ENCODE measurements at places on chromosomes 4 and X.
A peak's percentile ranks its signal among the peaks of the same experiment; 100 is the strongest.

DNA sequence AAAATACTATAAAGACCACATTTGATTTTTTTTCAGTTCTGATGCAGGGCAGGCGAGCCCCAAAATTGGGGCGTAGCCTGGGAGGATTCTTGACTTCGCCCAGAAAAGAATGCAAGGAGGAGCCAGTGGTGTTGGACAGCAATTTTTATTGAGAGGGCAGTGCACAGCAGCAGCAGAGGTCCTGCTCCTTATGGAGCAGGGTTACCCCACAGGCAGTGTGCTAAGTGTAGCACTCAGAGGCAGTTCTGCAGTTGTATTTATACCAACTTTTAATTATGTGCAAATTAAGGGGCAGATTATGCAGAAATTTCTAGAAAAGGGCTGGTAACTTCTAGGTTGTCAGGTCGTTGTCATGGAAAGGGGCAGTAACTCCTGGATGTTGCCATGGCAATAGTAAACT is 69.9 kb downstream of the GASK1B start:
- peak; percentile 9 for DNase-seq

GRCh38 chr4:139279760-139280620 is at the start of gene MGARP:
TSS of gene MGARP (minus strand) at chr4:139280225. CDS start at chr4:139280158, 67 bp downstream.
- peak; percentile 60 for DNase-seq

DNA sequence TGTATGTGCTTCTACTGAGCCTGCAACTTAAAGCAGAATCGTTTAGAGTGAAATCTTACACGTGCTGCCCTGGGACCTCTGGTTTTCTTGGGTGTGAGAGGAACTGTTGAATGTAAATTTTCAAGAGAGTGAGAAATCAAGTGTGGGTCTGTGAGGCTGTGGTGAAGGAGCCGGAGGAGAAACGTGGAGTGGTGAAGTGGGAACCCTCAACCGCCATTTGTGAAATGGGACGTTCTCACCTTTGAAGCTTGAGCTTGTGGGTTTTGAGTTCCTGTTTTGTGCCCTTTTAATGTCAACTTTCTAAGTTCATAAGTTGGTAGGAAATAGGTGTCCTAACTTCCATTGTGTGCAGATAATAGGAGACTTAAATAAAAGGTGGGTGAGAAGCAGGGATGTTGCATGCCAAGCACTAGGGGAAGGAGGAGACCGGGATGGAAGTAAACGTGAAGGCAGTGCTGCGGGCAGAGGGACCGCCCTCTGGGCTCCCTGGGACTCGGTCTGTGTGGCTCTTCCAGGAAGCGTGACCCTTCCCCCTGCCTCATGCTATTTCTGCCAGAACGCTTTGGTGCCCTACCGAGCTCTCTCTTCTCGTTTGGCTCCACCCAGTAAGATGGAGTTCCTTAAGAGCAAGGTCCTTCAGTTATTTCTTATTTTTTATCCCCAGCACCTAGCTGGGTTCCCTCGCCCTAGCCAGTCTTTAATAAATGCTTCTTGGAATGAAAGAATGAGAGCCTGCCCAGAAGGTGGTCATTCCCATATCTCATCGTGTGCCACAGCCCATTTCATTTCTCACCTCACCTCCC is 56.0 kb downstream of the TMEM131L start:
- DNase-seq, result no peak

DNA sequence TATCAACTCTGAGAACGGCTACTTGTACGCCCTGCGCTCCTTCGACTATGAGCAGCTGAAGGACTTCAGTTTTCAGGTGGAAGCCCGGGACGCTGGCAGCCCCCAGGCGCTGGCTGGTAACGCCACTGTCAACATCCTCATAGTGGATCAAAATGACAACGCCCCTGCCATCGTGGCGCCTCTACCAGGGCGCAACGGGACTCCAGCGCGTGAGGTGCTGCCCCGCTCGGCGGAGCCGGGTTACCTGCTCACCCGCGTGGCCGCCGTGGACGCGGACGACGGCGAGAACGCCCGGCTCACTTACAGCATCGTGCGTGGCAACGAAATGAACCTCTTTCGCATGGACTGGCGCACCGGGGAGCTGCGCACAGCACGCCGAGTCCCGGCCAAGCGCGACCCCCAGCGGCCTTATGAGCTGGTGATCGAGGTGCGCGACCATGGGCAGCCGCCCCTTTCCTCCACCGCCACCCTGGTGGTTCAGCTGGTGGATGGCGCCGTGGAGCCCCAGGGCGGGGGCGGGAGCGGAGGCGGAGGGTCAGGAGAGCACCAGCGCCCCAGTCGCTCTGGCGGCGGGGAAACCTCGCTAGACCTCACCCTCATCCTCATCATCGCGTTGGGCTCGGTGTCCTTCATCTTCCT is 2.7 kb downstream of the PCDH10 start:
- DNase-seq, result peak; percentile 4

DNA sequence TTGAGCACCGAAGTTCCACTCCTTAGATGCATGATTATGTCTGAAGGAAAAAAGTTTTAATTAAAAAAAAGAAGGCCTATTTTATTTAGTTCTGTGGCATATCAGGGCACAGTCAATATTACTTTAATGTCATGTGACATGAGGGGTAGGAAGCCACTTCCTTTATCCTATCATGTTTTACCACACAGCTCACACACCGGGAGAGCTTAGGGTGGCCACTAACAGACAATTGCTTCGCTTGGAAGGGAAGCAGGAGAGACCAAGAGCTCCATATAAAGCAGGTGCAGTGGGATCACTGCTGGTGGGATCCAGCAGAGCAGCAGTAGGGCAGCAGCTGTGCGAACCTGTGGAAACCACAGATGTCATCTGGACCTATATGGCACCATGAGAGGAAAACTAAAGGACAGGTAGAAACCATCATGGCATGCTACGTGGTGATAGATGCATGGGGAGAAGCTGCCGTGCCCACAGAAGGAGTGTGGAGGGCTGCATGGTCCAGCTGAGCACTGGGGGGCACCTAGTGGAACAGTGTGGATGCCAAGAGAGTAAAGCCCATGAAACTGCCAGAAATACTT is 52.0 kb downstream of the DTHD1 start:
- no peak for DNase-seq

GRCh38 chrX:12814420-12814819 is 23.2 kb downstream of the PRPS2 start:
- peak; percentile 43 for DNase-seq

GRCh38 chr4:170026253-170027021 is at the start of gene MFAP3L:
TSS of gene MFAP3L (minus strand) at chr4:170026395. CDS start at chr4:170005877, 20,518 bp downstream.
- peak; percentile 99 for DNase-seq

DNA sequence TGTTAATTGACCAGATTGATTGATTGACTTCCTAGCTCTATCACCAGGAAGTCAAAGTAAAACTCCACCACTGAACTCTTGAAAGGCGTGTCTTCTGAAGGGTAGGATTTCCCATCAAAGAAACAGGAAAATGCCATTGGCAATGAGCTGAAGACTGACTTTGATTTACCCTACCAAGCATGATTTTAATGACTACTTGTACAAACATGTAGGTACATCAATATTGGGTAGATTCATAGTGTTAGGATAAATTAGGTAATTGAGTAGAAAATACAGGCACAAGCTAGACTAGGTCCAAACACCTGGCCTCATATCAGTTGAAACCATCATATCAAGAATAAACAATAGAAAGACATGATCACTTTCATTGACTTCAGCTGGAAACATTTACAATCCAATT is 53.2 kb upstream of the ATXN3L start:
- no peak for DNase-seq

GRCh38 chrX:112440277-112440676 is 239.5 kb downstream of the LHFPL1 start:
- no peak for DNase-seq

DNA sequence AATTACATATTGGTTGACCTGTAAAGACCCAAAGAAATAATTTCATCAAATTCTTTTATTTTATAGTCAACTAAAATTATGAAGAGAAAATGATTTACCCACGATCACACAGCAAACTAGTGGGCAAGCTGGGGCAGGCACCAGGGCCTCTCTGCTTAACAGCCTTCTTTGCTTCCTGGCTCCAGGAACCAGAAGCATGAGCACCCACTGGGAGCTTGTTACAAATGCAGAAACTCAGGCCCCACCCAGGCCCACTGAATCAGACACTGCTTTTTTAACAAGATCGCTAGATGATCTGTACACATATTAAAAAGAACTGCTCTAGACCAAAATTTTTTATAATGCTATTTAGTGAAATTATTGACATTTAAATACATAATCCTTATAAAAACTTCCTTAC is 95.0 kb downstream of the GEMIN8 start:
- no peak for DNase-seq

GRCh38 chr4:174263445-174263736 is 20.1 kb downstream of the FBXO8 start:
- DNase-seq, result no peak

DNA sequence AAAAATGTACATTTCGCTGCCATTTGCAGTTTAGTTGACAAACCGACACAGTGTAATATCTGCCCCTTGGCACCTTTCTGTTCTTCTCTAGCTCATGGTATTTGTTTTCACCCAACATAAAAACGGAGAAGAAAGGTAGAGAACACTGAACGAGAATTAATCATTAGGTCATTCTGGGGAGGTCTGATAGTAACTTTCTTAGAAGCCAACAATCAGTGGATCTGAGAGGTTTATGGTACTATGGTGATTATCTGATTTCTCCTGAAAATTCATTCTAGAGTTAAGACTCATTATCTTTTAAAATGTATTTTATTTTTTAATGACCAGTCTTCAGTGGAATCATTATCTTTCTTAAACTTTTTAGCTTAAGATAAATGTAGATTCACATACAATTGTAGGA is 8.5 kb downstream of the RAPGEF2 start:
- no peak for DNase-seq

DNA sequence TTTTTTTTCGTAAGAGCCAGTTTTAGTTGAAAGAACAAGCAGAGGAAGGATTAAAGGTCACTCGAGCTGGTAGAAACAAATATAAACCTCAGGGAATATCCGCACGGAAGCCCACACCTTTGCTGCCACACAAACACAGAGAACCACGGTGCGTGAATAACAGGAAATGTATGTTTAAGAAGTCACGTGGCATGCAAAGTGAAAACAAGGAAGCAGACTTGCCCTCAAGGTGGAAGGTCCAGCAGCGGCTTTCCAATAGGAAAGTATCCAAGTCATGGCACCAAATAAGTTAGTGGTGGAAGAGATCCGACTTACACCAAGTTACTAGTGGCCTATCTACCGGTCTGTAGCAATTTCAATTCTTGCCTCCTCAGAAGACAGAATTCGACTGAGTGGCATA is 215.5 kb downstream of the HHIP start:
- no peak for DNase-seq

GRCh38 chrX:12994321-12994720 is 19.4 kb downstream of the TMSB4X start:
- no peak for DNase-seq

DNA sequence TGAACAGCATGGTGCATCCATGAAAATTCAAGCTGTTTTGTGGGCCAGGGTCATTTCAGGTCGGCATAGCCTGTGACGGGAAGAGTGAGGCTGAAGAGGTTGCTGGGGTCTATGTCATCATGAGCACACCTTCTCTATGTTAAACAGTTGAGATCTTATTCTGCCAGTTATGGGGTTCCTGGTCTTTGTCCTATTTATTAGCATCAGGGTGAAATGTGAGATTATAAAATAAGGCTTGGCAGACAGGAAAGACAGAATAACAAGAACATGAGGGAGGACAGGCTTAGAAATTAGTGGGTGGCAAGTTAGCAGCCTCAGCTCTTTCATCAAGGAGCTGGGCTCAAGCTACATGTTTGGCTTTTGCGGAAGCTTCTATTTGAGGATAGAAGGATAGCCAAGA is 51.7 kb upstream of the CLNK start:
- no peak for DNase-seq

DNA sequence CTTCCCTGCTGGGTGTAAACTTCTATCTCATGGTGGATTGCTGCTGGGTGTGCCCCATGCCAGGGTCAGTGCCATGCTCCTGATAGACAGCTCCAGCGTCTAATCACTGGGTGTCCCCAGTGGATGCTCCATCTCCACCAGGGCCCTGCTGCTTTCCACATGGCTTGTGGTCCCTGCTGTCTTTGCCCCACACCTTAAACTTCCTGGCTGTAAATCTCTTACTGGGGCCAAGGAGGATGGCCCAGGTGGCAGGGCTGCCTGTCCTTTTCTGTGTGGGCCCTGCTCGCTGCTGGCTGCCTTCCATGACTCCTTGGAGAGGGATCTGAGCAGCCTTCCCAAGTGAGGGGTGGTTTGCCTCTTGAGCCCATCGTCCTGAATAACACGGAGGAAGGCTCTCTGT is 51.8 kb downstream of the RGS12 start:
- no peak for DNase-seq

DNA sequence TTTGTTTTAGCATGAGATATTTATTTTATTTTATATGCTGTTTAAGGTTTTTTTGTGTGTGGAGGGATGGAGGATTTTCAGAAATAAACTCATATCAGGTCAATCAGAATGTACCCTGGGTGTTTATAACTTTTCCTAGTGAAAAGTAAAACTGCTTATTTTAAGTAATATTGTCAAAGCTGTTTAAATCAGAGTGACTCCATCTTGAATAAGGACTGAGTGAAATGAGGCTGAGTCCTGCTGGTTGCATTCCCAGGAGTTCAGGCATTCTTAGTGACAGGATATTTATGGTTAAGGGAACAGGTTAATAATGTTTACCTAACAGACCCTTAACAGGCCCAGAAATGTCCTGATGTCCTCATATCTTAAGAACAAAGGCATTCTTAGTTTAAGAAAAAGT is 1160.9 kb upstream of the PCDH7 start:
- no peak for DNase-seq

DNA sequence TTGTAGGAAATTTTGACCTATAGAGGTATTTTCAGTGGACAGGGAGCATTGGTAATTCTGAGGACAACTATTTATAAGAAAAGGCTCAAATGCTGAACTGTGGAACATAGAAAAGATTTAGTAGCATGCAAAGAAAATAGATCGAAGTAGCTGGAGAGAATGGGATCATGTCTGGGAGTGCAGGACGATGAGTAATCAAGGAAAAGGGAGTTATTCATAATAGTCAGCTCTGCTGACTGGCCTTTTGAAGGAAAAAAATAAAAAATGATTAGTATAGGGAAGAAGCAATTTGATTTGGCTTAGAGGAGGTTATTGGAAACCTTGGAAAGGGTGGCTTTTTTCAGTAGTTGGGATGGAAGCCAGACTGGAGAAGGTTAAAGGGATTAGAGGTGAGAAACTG is 22.9 kb upstream of the ANK2 start:
- DNase-seq, result peak; percentile 44

GRCh38 chr4:11904846-11905739 is 476.4 kb upstream of the HS3ST1 start:
- no peak for DNase-seq

- no peak for DNase-seq
Measured at GRCh38 chrX:27008486-27008885, 454.7 kb downstream of the PPP4R3C start.

- DNase-seq, result no peak
Measured at GRCh38 chr4:181601103-181601502, 642.1 kb upstream of the TENM3 start.

GRCh38 chr4:99891351-99891750 is 2.9 kb downstream of the LAMTOR3 start:
- no peak for DNase-seq

- no peak for DNase-seq
Measured at GRCh38 chr4:83129264-83129663, 14.7 kb upstream of the PLAC8 start.

DNA sequence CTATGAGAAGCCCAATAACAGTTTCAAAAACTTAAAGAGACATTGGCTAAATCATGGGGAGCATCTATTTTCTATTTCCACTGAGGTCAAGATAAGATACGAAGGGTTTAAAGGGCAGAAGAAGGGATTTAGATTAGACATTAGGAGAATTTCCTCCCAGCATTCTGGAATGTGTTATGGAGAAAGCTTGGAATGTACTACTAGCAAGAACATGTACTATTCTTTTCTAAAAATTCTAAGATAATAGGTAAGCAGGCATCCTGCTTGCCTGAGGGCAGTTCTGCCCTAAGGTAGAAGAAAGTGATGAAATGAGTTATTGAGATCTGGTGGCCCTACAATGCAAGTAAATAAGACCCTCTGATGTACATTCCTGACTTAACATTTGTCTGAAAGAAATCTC is 279.2 kb downstream of the NR3C2 start:
- DNase-seq, result no peak

All from AG20443 (cell line).